CD4-positive, alpha-beta T cell (primary cell): ENCODE measurements at places on chromosomes 1 and 21.

GRCh38 chr1:44547361-44547760 lies 126.9 kb downstream of the TMEM53 start:
- no peak for DNase-seq

GRCh38 chr1:45913183-45913683 lies 109.8 kb downstream of the MAST2 start:
- peak; percentile 6 for DNase-seq

DNA sequence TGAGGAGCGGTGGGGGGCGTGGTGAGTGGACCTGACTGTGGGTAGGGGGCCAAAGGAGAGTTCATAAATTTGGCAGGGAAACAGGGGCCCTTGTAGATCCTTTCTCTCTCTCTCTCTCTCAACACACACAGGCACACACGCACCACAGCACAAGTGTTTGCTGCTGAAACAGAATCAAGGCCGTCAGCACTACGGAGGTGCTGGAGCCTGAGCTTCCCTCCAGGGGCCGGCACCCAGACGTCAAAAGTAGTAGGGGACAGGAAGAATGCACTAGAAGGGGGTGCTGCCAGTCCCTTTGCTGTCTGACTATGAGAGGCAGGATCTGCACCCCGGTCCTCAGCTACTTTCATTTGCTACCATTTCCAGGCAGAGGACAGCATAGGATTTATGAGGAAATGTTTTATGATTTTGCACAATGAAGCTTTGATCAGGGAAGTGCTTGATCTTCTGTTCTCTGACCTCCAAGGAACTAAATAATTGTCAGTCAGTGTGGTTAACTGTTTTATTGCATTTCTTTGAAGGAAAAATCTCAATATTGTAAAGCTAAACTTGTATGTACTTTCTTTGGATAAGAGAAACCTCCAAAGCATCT lies 74.3 kb upstream of the FAM3B start:
- no peak for DNase-seq

DNA sequence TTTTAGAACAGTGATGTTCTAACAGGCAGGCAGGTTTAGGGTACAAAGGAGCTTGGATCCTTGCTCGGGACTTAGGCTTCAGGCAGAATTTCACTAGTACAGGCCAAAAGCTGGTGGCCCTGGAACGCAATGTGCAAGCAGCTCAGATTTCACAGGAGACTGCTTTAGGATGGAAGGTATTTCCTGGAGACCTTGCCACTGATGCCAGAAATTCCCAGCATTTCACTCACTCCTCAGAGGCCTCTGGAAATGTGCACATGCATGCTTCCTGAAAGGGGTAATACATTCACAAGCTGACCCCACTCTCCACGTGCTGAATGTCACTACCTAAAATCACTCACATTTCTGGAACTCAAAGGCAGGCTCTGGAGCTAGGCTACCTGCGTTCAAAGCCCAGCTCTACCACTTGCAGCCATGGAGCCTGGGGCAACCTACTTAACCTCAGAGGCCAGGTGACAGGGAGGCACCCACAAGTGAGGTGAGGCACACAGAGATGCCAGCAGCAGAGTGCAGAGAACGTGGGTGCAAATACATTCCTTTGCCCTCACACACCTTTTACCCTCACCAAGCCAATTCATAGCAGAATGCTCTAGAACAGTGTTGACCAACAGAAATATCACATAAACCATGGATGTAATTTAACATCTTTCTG lies 56.5 kb downstream of the CDC7 start:
- DNase-seq = no peak
